ENCODE measurements at places on chromosomes 12 and 14. TPM values are rescaled to one million over a fixed set of nuclear protein-coding genes. Genes with fewer than 3 reads are reported as not detected.

Gene BMP4
- 44.2 TPM for total RNA-seq

Gene FAIM2
- total RNA-seq: 13.0 TPM

Gene MANSC1
- total RNA-seq: 66.7 TPM

Gene TAS2R8
- not detected for total RNA-seq

Gene NPAS3
- total RNA-seq: 1.8 TPM

Gene PTPRR
- total RNA-seq: 7.7 TPM

Gene E2F7
- total RNA-seq: 0.55 TPM

Gene ZFYVE21
- 94.0 TPM for total RNA-seq

Gene KRT74
- not detected for total RNA-seq

Gene LGR5
- total RNA-seq: not detected

Gene SLC17A8
- total RNA-seq: not detected

DNA sequence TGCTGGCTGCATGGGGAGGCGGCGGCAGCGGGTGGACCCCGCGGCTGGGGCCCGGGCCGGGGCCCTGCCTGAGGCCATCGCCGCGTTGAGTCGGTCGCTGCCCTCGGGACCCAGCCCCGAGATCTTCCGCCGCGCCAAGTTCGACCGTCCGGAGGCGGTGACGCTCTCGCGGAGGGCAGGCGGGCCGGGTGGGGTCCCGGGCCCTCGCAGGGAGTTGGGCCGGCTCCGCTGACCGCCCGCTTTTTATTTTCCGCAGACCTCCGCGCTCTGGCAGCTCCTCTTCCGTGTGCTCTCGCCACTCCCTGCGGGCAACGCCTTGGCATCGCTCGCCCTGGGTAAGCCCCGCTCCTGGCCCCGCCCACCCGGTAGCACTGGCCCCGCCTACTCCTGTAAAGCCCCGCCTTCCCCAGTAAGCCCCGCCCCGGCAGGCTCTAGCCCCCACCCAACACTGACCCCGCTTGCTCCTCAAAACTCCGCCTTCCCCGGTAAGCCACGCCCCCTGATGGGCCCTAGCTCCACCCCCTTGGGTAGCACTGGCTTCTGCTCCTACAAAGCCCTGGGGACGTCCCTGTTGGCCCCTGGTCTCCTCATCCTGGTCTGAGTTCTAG, 424 bp downstream of the TEDC1 start:
- DNase-seq: no peak

DNA sequence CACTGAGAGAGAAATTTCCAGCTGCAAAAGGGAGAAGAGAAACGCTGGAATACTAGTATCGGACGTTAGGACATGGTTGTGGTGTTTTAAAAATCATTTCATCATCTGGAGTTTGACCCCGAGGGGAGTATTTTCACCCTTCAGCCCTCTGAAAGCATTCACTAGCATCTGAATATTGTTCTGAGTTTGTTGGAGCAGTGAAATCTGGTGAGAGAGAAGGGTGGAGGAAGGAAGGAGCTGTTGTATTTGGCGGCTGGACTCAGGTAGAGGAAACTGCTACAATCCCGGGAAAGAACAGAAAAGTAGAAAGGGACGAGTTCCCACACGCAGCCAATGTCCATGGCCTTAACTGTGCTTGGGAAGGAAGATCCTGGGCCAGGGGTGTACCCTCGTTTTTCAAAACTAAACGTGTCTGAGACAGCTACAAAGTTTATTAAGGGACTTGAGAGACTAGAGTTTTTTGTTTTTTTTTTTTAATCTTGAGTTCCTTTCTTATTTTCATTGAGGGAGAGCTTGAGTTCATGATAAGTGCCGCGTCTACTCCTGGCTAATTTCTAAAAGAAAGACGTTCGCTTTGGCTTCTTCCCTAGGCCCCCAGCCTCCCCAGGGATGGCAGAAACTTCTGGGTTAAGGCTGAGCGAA, 896 bp upstream of the CDKN1B start:
- DNase-seq: no peak

DNA sequence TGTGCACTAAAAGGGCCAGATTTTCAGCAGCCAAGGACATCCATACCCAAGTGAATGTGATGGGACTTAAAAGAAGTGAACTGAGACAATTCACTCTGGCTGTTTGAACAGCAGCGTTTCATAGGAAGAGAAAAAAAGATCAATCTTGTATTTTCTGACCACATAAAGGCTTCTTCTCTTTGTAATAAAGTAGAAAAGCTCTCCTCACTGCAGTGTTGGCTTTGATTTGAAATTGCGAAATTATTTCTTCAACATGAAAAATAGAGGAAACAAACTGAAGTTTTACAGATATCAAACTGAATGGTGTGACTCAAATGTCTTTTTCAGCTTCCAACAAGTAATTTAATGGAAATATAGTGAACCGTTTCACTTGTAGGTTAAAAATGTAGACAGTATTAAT, 11.3 kb upstream of the KCNMB4 start:
- DNase-seq: no peak

DNA sequence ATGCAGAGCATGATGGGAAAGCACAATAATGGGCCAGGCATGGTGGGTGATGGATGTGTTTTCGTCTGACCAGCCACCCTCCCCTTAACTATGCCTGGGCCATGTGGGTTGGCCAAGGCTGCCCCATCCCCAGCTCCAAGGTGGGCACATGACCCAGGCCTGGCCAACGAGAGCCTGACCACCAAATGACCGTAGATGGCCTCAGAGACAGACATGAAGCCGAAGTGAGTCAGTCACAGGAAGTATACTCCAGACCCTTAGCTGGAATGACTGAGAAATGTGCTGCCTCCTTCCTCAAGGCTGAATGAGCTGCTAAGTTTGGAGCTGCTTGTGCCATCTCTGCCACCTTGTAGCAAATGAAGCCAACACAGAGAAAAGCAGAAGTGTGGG, 233.6 kb downstream of the BCL11B start:
- no peak for DNase-seq

DNA sequence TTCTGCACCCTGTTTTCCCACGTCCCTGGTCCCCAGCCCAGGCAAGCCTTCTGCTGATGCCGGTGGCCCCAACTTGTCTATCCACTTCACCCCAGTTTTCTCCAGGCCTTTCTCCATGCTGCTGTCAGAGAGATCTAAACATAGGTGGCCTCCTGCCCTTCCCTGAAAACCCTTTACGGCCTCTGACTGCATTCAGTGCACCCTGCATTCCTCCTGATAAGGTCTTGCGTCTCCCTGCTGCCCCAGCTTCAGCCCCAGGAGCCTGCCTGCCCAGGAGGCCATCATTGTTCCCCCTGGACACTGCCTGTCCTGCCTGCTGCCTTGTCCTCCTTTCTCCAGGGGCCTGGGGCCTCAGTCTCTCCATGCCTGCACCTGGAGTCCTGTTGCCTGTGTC, 29.8 kb downstream of the TRAF3 start:
- DNase-seq: no peak

DNA sequence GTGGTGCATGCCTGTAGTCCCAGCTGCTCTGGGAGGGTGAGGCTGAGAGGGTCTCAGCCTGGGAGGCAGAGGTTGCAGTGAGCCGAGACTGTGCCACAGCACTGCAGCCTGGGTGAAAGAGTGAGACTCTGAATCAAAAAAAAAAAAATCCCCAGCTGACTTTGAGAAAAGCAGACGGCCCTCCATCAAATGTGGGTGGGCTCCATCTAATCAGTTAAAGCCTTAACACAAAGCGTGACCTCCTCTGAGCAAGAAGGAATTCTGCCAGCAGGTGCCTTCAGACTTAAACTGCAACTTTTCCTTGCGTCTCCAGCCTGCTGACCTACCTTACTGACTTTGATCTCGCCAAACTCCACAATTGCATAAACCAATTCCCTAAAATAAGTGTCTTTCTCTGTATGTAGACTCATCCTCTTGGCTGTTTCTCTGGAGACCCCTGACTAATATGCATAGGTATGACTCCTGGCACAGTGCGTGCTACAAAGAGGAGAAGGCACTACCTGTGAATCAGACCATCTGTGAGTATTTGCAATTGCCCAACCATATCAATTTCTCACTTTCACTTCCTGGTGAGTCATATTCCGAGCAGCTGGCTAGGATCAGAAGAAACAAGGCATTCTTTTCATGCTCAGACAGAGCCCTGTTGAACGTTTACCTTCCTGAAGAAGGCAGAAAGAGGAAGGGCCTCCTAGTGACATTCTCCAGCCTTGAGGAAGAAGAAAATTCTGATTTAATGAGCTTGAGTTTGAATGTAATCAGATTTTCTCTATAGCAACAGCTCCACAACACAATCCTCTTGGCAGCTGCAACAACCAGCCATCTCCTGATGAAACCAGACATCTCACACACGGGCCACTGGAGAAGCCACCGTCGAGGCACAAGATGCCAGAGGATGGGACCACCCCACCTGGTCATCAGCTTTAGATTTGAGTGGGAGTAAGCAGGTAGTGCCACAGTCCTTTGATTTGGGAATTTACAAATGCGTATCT, 54.3 kb downstream of the CLMN start:
- peak; percentile 73 for DNase-seq

GRCh38 chr12:59808317-59808910, 212.6 kb downstream of the SLC16A7 start:
- peak; percentile 24 for DNase-seq

GRCh38 chr12:116525418-116526001, 33.7 kb upstream of the MAP1LC3B2 start:
- peak; percentile 51 for DNase-seq

GRCh38 chr12:124174451-124175348, 120.2 kb upstream of the RFLNA start:
- DNase-seq: no peak

- no peak for DNase-seq
Measured at GRCh38 chr12:542395-543113, 82.8 kb downstream of the B4GALNT3 start.

DNA sequence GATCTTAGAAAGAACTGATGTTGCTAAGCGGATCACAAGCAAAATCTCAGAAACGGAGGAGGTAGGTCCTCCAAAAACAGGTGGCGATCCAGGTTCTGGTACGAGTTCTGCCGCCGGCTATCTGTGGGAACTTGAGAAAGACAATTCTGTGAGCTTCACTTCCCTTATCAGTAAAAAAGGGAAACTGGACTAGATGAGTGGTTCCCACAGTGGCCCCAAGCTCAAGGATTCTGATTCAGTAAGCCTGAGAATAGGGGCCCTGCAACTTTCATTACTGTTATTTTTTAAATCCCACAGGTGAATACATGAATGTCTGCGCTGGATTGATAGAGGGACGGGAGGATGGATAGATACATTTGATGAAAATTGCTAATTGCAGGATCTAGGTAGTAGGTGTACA, 160.2 kb downstream of the PPM1H start:
- DNase-seq: no peak

DNA sequence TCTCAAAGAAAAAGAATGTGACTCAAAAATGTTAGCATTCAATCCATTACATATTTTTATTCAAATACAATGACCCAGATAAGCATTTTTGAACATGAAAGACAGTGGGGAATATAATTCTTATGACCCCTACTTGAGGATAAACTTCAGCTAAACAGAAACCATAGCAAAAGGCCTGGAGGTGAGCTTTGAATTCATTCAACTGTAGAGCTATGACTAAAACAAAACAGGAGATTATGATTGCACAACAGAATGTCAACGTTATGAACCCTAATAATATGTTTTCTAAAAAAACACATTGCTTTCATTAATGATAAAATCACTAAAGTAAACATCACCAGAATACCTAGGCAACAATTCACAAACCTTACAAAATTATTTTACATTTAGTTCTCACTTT, 27.8 kb downstream of the EFCAB11 start:
- no peak for DNase-seq

GRCh38 chr14:70771781-70772212, 37.5 kb downstream of the MAP3K9 start:
- DNase-seq: no peak

DNA sequence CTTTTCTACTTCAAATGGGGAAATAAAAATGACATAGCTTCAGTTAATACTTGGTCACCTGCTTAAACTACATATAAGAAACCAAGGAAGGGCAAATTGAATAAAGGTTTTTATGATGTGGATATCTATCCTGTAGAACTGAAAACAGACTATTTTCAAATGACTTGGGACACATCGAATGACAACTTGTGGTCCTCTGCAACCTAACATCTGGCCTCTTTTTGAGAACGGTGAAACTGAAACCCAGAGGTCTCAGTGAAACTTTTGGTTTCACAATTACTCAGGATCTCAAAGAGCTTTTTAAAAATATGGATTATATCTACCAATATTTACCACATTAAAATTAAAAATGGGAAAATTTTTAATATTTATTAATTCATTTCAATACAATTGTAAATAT, 65.2 kb downstream of the PPP2R5E start:
- no peak for DNase-seq

- DNase-seq: no peak
Measured at GRCh38 chr12:90102957-90103652, 394.5 kb upstream of the ATP2B1 start.

DNA sequence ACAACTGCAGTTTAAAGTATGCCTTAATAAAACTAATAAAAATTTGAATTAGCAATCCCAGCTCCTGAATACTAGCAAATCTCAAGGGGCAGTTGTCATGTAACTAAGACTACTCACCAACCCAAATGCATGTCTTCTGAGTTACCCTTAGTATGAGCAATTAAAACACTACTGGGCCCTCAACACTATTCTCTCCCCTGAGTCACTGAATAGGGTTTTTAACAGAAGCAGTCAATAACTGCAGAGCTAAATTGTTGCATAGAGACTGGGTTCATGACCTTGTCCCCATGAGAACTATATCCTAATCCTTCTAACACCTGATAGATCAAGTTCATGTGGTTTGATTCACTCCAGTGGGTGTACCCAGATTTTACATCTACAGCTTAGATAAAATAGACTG, 38.8 kb downstream of the MDM1 start:
- DNase-seq: no peak

DNA sequence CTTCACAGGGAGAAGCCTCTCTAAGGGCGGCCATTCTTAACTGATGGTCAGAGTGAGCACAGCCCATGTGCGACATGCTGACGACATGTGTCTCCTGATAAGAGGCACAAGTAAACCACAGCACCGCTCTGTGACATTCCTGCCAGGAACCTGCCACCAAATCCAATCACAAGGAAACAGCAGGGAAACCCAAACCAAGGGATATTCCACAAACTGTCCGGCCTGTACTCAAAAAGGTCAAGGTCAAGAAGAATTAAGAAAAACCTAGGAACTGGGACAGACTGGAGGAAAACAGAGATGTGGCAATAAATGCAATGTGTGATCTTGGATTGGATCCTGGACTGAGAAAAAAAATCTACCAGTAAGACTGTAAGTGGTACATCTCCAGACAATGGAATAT, 91.9 kb downstream of the SYNE3 start:
- DNase-seq: no peak

DNA sequence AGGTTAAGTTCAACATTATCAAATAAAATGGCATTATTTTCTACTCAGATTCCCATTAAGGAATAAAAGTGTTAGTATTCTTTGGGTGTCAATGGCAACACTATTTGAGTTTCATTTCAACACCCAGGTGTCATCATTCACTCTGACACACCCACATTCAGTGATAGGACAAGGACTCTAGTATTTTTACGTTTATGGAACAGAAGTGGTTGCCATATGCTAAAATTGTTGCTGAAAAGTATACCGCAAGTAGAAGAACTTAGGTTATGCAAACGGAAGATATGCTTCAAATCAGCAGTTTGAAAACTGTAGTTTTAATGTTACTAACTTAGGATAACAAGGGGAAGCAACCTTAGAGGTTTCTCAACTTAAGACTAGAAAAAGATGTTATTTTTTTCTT, 20.0 kb upstream of the SGPP1 start:
- DNase-seq: no peak

- DNase-seq: no peak
Measured at GRCh38 chr12:132711080-132711843, 620 bp downstream of the PGAM5 start.

Data from mucosa of gallbladder (tissue), 1 donor.